Renal cortical epithelial cell (primary cell): ENCODE measurements at places on chromosomes 3 and 15. TPM values are rescaled to one million over a fixed set of nuclear protein-coding genes. Genes with fewer than 3 reads are reported as not detected.

SI gene
- total RNA-seq: not detected in 2 replicates

SLTM gene
- total RNA-seq: 37.5 and 124 TPM in 2 replicates

ACKR4 gene
- 0.85 and 0.87 TPM in 2 replicates for total RNA-seq

ENTPD3 gene
- 0.17 and 0.99 TPM in 2 replicates for total RNA-seq

TTLL13 gene
- total RNA-seq: 0.10 TPM in 1 of 2 replicates, not detected in the other

BCHE gene
- total RNA-seq: 1.9 and 3.5 TPM in 2 replicates

IFRD2 gene
- total RNA-seq: 28.8 and 57.8 TPM in 2 replicates

CHRNA3 gene
- not detected in 2 replicates for total RNA-seq

- DNase-seq: no peak
Measured at GRCh38 chr3:157500232-157500631, 3.0 kb downstream of the VEPH1 start.

- DNase-seq: no peak
Measured at GRCh38 chr15:70399204-70399603, 301.5 kb upstream of the TLE3 start.

GRCh38 chr3:106083207-106083606 lies 214.4 kb upstream of the CBLB start:
- DNase-seq: no peak

DNA sequence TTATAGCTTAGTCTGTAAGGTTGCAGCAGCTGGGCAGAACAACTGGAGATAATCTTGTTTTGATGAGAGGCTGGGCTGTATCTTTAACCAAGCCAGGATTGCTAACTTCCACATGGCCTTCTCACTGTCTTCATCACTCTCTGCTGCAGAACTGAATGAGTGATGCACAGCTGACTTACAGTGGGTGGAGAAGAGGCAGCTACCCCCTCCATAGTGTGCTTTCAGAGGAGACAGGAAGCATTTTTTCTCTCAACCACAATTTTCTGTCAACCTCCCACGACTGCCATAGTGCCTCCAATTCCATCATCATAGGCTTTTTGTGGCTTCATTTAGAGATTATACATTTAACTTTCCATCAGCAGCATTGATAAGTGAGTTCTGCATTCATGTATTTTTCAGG lies 168.2 kb downstream of the CLSTN2 start:
- no peak for DNase-seq

DNA sequence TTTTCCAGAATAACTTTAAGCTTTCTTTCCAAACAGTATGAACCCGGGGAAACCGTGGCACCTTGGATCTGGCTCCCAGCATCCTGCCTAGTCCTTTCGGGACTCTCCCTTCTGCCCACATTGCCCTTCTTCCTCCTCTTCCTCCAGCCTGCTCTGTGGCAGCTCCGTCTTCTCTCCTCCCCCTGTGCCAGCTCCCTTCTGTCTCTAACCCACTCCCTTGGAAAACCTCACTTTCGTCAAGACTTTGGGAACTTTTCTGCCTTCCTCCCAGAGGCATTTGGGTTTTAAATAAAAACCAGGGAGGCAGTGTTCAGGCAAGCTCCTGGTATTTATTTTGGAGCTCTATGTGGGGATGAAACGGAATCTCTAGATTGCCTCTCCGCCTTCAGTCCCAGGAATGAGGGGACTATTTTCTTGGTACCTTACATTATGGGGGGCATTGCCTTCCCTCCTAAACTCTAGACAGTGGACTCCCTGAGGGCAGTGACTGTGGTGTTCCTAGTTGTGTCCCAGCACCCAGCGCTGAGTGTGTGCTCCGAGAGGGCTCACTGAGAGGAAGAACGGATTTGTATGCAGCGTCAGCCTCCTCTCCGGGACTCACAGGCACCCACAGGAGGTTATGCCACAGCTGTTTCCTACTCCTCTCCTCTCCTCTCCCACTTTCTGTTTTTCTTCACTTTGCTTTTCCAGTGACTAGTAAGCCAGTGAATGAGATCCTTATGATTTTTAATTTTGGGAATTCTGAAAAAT lies 105.4 kb upstream of the MRPS22 start:
- no peak for DNase-seq

DNA sequence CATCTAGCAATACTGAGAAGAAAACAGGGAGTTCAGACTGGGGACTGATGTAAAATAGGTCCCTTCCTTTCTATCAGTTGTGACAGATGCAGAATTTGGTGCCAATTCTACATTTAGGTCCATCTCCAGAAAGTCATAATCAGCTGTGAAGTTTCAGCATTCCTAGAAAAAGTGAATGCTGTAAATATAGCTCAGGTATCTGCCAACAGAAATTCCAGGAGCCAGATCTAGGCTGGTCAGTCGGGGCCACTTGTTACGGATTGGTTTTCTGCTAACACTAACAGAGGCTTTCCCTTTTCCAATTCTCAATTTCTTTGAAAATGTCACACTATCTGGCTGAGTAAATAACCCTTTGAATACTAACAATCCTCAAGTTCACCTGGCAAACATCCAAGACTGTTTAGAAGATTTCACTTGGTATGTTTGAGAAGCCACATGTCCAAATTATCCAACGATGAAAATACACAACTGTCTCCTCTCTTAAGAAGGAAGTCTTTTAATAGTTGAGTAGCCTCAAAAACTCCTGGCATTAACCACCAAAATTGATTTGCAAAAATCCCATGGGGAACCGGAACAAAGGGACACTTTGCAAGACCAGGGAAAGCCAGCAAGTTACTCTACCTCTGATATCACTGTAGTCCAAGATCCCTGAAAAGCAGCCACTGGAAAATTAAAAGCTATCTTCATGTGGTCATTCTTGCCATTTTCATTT lies 222.3 kb downstream of the ZMAT3 start:
- DNase-seq: peak; percentile 4

DNA sequence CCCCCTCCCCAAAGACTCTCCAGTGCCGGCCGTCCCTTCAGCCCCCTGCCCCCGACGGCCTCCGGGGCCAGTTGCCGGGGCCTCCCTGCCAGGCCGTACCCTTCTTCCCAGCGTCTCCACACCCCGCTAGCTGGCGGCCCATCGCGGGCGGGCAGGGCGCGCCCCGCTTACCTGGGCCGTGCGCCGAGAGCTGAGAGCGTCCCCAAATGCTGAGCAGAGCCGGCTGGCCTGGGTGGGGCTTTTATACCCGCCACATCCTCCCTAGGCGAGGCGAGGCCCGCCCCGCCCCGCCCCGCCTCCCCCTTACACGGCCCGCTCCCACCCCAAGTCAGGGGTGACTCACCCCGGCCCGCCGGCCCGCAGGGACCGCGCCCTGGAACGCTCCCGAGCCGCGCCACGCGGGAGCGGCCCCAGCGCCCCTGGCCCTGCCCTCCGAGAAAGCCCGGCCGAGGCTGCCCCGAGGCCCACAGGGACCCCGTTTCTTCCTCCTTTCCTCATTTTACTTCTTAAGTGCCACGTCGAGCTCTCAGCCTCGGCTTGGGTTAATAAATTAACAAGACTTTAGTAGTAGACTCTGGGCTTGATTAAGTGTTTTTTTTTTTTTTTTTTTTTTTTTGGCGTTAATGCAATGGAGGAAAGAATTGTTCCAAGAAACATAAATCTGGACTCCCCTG lies at the start of gene ANXA2:
Gene ANXA2, minus strand, starts transcription at position 215 of the 674 bp plus-strand sequence. CDS start 11,911 bp downstream, outside the sequence.
- peak; percentile 64 for DNase-seq

DNA sequence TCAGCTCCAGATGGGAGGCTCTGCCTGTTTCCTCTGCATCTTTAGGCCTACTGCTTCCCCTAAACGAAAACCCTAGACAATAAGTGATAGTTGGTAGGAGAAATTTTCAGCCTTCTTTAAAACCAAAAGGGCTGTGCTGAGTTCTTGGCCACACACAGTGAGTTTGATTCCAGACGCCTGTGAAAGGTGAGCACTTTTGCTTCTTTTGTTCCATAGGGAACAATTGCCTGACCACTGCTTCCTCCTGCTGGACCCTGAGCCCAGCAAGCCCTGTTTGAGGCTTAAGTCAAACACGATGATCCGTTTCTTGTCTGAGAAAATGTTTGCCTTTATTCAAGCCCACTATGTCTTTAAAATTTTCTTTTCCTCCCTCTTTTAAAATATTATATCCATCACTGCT lies 493.9 kb downstream of the ZIC1 start:
- DNase-seq: no peak

- no peak for DNase-seq
Measured at GRCh38 chr15:55628369-55628730, 40.2 kb upstream of the PYGO1 start.
